ENCODE measurements at places on chromosomes 6 and 20. TPM values are rescaled to one million over a fixed set of nuclear protein-coding genes. Genes with fewer than 3 reads are reported as not detected.

Gene ARFRP1
- 20.7 TPM for total RNA-seq

Gene BPIFB2
- total RNA-seq, result not detected

Gene NKX2-4
- not detected for total RNA-seq

DNA sequence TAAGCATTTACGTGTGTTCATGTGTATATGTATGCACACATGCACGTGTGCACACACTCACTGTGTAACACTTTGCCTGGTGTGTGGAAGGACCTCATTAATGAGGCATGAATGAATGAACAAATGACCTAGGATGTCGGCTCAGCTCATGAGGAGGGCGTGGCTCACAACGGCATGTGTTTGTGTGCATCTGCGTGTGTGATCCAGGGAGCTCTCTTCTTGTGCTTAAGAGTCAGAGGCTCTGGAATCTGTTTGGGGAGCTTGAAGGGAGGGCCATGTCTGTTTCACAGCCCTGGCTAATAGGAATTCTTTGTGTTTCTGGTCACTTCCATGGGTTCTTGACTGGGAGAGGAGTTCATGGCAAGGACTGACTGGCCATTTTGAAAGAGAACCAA lies 32.7 kb downstream of the TOX2 start:
- DNase-seq, result no peak

DNA sequence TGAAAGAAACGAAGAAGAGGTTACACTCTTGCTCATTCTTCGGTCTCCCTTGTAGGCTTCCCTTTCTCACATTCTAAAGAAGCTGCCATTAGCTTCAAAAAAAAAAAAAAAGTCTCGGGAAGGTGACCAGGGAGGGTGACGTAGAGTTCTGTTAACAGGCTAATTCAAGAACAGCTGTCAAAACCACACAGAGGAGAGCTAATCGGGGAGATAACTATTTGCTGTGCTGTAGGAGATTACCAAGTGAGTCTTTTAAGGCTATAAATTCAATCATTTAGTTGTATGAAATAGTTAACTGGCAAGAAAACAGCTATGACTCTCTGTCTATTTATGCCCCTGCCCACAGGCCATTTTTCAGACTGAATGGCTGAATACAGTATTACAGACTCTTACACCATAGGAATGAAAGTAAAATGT lies 256.8 kb downstream of the SYNE1 start:
- no peak for DNase-seq

DNA sequence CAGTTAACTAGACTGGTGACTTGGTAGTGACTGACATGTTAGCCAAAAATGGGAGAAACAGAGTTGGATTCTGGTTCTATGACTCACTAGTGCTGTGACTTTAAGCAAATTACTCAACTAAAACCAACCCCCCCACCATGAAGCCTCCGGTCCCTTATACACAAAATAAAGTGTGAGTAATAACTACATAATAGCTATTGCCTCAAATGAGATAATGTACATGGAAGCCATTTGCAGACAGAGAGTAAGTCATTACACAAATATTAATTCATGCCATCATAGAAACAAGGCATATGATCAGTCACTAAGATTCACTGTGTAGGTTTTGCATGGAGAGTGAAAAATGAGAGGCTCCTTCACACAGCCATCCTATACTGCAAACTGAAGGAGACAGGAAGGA lies 111.9 kb downstream of the HIVEP2 start:
- DNase-seq, result no peak

GRCh38 chr20:37245216-37246150 lies 16.1 kb downstream of the GHRH start:
- no peak for DNase-seq

DNA sequence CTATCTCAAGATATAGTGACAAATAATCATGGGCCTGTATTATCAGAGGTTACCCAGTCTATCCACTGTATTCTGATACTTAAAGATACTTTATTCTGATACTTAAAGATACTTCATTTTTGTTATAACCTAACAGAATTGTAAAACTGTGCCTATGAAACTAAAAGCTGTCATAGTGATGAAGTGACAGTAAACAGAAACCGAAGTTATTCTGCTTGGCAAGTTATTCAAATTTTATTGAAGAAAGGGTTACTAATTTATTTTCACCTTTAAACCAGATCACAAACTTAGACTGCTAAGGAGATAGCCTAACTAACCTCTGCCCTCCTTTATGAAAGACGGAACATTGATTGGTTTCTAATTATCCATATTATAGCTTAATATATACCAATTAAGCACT lies 604.6 kb upstream of the IMPG1 start:
- no peak for DNase-seq

DNA sequence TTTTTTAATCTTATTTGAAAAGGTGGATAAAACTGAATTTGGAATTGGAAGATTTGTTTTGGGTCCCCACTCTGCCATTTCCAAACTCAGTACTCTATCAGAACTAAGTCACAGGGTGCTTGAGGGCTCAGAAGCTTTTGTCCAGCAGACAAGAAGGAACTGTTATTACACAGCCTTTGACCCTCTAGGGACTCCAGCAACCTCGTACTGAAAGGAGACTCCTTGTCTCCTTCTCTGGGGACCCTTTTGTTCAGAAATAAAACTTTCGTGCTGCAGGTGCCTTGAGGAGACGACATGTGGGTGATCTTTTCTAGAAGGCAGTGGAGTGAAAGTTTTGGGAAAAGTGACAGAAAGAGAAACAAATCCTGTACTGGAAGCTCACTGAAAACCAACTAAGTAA lies 7.4 kb upstream of the POLR1H start:
- no peak for DNase-seq

DNA sequence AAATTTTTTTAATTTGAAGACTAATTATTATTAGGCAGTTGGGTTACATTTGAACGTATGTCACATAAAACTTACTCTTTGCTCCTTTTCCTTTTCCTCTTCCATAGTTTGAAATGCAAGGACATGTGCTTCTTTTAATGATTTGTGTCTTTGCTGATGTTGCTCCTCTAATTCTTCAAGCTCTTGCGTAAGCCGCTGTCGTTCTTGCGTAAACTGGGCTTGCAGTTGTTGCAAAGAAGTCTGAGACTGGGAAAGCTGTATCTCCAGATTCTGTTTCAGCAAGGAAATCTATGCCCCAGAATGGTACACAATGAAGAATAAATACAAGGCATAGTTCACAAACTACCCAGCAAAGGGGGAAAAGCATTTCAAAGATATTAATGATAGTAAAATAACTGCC lies 45.1 kb upstream of the MCM9 start:
- DNase-seq, result no peak

All from lower leg skin (tissue), 4 donors.